C1 segment of cervical spinal cord (tissue), 14 donors: ENCODE measurements at places on chromosomes 6 and 20.

- no peak for DNase-seq
Observed at GRCh38 chr6:24990944-24991809, 55.4 kb upstream of the RIPOR2 start.

- no peak for DNase-seq
Observed at GRCh38 chr6:164034602-164035140, 620.2 kb downstream of the QKI start.

GRCh38 chr6:20998748-20999448 is 464.6 kb downstream of the CDKAL1 start:
- no peak for DNase-seq

DNA sequence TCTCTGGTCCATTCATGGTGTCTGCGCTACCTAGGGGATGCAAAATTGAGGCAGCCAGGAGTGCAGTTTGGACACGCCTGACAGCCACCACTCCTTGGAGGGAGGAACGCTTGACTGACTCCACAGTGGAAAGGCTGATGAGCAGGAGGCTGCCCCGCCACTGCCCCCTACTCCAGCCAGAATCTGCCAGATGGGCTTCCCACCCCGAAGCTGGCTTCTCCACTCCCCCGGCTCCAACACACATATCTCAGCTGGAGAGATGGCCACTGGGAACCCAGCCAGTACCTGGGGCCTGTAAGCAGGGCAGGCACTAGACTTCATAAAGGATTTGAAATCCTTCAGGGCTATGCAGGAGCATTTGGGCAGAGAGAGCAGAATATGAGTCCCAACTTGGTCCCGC is 51.4 kb upstream of the BLCAP start:
- no peak for DNase-seq

- DNase-seq: no peak
Observed at GRCh38 chr6:158061361-158061708, 79.7 kb downstream of the SYNJ2 start.

- DNase-seq: no peak
Observed at GRCh38 chr6:79863566-79863965, 83.8 kb downstream of the ELOVL4 start.

GRCh38 chr6:2351807-2352431 is 106.5 kb upstream of the GMDS start:
- no peak for DNase-seq

GRCh38 chr6:42898891-42899361 is 16.9 kb upstream of the PTCRA start:
- no peak for DNase-seq

DNA sequence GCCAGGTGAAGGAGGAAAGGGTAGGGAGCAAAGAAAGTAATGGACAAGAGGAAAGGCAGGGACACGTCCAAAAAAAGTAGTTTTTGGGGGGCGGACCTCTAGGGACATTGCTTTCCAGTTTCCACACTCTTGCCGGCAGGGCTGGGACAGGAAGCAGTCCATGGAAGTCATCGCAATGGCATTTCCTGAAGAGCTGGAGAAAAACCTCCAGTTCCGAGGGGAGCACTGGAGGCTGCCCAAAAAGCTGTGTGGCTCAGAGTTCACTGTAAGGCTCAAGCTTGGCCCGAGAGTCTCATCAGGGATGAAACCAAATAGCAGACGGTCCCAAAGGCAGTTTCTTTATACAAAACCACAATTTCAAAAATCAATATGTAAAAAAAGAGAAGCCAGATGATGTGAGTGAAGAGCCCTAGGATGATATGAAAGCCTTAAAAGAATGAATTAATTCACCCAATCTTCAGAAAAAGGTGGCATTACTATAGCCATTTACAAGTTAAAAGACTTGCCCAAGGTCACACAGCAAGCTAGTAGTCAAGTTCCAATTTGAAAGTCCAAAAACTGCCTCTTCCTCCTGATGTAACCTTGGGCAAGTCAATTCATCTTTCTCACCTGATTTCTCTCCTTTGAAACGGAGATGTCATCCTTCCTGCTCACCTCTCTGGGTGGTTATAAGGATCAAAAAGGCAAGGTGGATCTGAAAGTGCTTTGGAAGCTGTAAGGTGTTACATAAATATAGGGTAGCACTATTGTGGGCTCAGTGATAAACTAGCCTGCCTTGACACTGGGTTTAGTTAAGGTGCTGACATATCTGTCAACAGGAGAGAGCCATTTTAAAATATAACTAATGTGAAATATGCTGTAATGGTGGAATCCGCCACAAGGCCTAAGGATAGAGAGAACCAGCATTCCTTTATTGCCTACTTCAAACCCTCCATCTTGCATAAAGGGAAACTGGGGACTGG is 9.1 kb downstream of the BCL2L1 start:
- DNase-seq: no peak

- DNase-seq: no peak
Observed at GRCh38 chr20:62316331-62317166, 13.8 kb downstream of the ADRM1 start.

DNA sequence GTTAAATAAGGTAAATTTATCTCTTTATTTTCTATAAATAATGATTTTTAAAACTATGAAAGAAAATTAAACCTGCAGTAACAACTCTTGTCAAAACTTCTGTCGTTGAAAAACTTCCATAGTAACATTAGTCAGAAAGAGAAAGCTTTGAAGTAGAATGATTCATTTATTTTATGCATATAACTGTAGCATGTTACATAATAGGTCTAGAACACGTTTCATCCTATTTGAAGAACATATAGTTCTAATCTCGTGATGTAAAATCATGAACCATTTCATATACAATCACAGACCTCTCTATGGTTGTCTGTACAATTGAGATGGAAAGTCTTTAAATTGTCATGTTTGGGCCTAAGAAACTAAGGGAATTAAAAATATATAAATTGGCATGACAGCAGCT is 61.3 kb upstream of the MYLIP start:
- DNase-seq: no peak

DNA sequence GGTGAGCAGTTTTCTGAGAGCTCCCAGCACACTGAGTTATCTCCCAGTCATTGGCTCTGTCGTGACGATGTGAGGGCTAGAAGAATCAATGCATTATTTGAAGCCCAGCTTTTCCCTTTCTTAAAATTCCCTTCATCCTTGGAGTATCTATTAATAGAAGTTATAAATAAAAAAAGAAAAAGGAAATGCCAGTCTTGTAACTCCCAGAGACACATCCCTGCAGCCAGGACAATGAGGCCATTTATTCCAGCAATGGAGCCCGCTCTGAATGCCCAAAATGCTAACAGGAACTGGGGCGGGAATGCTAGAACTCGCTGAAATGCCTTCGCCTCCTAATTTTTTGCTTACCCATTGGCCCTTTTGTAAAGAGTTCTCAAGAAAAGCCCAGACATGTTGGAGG is 305.8 kb downstream of the TFAP2C start:
- no peak for DNase-seq

DNA sequence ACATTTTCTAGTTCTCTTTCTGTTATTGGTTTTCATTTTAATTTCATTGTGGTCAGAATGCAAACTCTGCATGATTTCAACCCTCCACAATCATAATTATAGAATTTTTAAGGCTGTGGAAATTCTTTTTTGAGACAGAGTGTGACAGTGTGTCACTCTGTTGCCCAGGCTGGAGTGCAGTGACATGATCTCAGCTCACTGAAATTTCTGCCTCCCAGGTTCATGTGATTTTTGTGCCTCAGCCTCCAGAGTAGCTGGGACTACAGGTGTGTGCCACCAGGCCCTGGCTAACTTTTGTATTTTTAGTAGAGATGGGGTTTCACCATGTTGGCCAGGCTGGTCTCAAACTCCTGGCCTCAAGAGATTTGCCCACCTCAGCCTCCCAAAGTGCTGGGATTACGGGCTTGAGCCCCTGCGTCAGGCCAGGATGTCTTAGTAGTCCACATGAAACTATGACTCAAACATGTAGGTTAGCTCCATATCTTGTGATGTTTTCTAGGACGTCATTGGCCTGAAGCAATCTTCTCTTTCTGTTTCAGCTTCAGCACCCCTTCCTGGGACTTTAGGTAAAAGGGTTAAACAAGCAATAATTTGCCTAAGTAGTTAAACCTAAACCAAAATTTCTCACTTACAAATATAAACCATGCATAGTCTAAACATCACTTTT is 47.4 kb upstream of the SAMD3 start:
- DNase-seq: no peak

DNA sequence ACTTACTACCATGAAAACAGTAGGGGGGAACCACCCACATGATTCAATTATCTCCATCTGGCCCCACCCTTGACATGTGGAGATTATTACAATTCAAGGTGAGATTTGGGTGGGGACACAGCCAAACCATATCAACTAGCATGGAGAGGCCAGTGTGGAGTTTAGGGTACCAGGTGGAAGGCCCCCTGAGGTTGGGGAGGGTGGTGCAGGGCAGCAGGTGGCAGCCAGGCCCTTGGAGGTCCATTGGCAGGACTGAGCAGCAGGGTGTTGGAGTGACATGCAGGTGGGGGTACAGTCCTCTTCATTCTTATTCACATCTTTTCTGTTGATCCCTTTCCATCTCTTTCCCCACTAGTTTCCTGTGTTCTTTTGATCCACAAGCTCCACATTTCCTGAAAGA is 42.9 kb downstream of the PHACTR3 start:
- no peak for DNase-seq

DNA sequence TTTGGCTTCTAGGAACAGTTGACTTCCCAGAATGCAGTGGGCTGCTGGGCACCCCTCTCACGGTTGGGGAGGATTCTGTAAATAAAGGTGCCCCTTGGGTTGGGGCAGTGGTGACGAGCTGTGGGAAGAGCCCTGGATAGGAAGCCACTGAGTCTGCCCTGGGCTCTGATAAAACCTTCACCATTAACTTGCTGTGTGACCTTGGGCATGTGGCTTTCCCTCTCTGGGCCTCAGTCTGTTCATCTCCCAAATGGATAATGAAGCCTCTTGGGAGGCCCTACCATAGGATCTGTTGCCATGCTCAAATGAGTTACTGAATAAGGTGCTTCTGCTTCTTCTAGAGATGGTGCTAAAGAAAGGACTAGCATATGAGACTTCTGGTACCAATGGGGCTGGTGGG is 3.7 kb downstream of the CRIP3 start:
- no peak for DNase-seq

GRCh38 chr20:11200423-11200822 is 526.6 kb upstream of the JAG1 start:
- no peak for DNase-seq

DNA sequence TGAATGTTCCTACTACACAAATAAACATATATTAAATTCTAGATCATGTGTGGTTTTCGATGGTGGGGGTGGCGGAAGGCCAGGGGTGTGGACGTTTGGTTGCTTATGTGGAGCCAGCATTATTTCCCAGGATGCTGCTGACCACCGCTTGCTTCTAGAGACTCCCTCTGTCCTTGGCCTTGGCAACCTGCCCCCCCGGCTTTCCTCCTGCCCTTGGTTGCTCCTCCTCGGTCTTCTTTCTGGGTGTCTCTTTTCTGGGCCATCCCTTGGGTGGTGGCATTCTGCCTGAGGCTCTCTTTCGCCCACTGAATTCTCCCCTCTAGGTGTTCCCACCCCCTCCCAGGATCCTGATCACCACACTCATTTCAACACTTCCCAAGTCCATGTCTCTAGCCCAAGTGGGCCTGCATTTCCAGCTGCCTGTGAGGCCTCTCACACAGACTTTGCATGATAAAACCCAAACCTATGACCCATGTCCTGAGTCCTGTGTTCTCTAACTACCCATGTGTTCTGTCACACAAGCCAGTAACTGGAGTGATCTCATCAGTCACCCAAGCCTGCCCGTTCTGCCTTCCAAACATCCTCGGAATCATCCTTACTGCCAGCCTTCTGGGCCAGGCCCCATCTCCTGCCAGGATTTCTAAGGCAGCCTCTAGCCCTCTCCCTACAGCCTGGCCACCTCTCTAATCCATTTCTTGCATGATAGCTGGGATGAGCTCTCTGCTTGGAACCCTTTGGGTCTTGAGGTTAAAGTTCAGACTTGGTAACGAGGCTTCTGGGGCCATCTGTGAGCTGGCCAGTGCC is 71.2 kb downstream of the CDS2 start:
- DNase-seq: no peak

DNA sequence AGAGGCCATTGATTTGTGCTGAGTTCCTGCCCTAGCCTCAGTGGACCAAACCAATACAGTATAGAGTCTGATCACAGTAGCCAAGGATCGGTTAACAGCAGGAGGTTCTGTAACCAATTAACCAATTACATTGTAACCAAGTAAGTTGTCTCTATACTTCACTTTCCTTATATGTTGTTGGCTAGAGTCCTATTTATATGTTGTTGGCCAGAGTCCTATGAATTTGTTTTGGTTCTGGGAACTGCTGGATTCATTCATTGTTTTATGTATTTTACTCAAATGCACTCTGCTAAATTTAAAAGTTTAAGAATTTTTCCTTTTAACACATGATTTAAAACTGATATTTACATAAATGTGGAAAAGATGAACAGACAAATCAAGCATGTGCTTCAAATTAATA is 597.4 kb upstream of the HS3ST5 start:
- DNase-seq: no peak

GRCh38 chr6:126804332-126805064 is 314.0 kb upstream of the RSPO3 start:
- no peak for DNase-seq

- DNase-seq: no peak
Observed at GRCh38 chr6:90118069-90118468, 178.6 kb downstream of the BACH2 start.

DNA sequence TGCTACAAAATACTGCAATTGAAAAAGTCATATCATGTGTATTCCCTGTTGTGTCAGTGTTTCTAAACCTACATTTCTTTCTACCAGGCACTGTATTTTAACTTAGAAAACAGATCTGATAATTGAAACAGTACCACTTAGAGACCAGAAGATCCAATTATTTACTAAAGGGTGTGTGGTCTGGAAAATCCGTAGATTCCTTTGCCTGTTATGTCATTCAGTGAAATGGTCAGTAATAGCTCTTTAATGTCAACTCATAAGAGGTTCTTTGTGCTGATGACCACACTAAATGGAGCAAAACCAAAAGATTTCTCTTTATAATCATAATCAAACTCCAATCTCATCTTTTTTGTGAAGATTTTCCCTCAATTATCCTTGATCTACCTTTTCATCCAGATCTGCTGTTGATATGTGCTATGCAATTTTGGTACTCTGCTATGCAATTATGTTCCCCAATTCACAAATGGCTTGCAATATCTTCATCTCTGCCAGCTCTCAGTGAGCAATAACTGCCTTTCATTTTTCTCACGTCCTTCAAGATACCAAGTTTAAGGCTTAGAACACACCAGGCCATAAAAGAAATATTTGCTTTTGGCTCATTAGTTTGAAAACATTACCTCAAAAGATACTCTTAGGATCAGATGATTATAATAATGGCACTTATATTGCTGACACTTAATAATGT is 165.5 kb downstream of the MOXD1 start:
- no peak for DNase-seq

DNA sequence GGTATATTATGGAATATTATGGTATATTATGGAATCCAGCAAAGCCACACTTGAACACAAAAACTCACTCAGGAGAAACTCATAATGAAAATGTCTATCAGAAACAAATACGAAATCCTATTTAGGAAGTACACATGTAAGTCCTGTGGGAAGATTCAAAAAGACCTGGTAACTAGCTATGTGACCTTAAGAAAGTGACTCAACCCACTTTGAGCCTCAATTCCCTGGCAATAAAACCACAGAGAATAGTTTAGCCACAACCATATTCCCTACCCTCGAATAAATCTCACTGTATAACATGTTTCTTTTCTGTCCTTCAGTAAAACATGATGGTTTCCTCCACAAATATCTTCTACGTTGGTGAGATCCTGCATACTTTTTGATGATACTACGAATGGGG is 56.4 kb downstream of the ZMYND8 start:
- DNase-seq: no peak
